ENCODE measurements at places on chromosomes 1 and 21.

- DNase-seq = no peak
Measured at GRCh38 chr1:205514211-205515142, 10.0 kb downstream of the CDK18 start.

DNA sequence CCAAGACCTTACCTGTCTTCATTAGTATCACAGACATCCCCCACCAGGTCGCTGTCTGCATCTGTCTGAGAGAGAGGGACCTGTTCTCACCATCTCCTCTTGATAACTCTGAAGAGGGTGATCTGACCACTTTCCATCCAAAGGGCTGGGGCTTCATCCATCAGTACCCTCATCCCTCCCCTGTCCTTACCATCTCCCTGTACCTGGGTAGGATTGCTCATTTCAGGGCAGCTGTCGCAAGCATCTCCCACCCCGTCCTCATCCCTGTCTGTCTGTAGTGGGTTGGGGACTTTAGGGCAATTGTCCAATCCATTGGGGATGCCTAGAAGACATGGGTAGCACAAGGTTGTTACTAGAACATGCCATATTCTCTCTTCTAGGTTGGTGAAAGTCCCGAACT lies 7.9 kb downstream of the THBS3 start:
- no peak for DNase-seq

DNA sequence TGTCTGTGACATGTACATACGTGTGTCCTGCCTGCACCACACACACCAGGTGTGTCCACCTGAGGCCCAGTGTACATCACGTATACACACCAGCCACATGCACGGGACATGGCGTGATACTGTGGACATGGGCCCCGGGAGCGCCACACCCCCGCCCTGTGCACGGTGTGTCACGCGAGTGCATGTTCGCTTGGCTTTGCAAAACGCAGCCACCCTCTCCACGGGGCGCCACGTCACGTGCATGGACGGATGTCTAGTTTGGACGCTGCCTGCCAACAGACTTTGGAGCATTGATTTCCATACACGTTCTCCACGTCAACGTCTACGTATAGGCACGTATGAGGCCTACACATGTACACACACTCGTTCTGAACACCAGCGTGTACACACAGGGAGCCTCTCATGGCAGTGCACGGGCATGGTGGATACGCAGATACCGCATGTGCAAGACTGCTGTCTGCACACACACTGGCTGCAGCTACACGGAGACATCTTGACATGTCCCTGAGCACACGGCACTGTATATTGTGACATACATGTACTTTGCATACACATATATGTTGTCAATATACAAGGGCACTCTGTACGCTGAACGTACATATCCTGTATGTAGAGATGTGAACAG lies 2.7 kb downstream of the TMEM240 start:
- DNase-seq = no peak

DNA sequence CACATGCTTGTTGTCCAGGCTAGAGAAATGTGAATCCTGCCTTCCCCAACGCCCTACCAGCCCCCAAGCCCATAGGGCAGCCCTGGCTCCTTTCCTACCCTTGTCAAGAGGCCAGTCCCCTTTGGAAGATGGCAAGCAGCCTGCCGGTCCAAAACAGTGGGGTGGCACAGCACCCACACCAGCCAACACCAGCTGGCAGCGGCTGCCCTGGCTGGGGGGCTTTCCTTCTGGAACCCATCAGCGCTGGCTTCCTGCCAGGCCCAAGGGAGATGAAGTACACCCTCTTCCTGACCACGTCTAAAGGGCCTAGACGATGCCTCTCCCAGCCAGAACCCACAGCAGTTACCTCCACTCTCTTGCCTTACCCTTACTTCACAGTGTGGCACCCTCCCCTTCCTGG lies 24.2 kb downstream of the KCNN3 start:
- no peak for DNase-seq

DNA sequence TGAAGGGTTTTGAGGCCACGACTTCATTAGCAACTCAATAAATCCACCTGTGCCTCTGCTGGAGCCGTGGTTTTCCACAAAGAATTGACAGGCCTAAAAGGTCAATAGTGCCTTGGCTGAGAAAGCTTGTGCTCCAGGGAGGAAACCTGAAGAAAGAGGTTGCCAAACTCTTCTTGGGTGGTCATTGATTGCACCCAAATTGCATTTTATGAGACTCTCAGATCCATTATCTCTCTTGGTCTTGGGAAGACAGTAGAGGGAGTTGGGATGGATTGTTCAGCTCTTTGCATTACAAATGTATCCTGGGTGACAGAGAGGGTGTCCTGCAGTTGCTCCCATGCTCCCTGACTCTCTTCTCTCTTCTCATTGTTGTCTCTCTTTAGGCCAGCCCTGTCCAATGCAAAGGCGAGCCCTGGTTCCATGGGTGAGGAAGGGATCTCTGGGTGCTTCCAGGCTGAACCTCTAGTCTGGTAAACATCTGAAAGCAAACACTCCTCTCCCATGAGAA lies 46.1 kb upstream of the HTR1D start:
- no peak for DNase-seq

GRCh38 chr1:96400089-96400488 lies 321.5 kb upstream of the PTBP2 start:
- DNase-seq = no peak

DNA sequence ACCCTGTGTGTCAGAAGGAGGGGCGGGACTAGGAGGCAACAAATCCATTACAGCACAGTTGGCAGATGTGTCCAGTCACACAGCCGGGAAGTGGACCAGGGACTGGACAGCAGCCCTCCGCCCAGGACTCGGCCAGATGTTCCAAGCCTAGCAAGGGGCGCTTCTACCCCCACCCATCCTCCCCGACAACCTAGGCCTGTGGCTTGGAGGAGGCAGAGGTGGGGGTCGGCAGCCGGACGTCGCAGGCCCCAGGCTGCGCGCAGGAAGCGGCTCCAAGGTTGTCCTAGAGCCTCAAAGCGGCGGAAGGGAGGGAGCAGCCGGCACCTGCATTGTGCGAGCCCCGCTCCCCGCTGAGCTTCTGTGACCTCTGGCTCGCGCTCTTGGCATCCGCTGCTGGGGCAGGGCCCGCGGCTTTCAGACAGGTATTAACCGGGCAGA lies 20.6 kb upstream of the MYCL start:
- no peak for DNase-seq

GRCh38 chr1:91700771-91701471 lies 185.0 kb downstream of the TGFBR3 start:
- DNase-seq = no peak

GRCh38 chr1:226132728-226133503 lies 53.6 kb downstream of the ACBD3 start:
- no peak for DNase-seq

DNA sequence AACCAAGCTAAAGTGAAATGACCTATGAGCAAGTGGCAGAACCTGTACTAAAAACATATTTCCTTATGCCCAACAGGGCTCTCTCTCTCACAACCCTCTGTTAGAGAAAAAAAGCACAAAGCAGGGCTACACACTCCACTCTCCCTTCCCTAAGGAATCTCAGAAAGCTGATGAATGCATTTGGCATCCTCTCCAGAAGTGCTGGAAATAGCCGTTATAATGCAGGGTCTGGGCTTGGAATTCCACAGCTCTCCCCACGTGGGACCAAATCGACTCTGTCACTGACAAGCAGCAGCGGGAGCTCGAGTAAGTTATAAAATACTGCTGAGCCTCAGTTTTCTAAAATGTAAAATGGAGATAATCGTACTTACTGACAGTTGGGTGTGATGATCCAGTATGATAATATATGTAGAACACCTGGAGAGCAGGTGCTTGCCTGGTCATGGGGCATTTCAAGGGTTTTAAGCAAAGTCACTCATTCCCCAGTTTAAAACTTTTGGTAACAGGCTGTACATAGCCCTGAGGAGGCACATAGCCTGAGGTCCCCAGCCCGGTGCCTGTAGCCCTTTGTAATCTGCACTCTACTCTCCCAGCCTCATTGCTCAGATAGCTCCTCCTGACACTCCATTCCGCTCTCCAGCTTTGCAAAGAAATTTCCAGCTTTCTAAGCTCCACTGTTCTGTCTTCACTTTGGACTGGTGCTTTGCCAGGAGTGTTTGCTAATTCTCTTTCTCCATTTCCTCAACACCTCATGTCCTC lies 175.6 kb upstream of the DAB1 start:
- DNase-seq = no peak

- no peak for DNase-seq
Measured at GRCh38 chr1:244054247-244054923, 3.3 kb downstream of the ZBTB18 start.

DNA sequence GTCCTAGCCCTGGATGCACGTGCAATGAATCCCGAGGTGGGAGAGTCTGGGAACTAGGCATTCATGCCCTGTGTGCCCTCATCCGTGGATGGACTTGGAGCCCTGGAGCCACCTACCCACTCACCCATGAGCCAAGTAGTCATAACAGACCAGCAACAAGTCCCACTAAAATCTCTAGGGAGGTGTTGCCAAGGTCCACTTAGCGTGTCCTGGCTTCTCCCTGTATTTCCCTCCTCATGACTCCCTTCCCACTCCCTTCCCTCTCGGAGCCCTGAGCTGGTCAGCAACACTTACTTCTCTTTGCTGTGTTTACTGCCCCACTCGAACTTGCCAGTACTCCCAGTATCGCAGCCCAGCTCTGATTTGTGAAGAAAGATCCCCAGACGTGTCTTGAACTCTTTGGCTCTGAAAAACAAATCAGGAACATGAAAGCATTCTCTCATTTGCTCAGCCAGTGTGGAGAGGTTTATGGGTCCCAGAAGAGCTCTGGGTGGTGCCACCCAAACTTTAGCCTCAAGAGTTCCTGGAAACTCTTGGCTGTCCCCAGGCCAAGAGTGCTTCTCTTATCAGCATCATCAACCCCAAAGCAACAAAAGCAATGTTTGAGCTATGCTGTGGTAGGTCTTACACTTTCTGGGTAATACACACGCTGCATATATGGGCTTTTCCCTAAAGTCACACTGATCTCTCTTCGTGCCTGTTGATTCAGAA lies 1.1 kb downstream of the RGS16 start:
- DNase-seq = no peak
